ENCODE measurements at places on chromosomes 1 and 21.

- no peak for DNase-seq
These were observed 1.5 kb upstream of the ST6GALNAC5 start for GRCh38 chr1:76865696-76866286.

DNA sequence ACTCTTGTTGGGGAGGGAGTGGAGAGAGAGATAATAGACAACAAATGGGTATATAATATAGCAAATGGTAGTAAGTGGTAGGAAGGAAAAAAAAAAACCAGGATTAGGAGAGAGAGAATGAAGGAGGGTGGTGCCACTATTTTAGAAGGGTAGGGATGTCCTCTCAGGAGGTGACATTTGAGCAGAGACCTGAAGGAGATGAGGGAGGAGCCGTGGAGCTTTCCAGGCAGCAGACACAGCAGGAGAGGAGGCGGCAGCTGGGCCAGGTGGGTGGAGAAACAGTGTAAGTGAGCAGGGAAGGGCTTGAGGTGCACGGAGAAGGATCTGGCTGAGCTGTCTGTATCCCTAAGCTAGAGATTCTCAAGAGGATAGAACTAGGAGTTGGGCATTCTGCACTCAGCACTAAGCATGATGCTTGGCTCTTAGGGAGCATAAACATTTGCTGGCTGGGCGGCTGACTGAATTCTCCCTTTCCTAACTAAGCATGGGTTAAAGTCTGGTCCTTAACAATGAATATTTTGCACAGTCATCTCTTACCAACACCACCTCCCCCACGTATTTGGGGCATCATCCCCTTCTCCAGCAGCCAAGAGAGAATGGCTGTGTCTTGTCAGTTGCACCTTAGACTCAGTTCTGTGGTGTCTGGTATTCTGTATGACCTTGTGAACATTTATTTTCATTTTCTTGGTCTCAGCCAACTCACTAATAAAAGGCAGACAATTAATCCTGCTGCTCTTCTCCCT is 27.6 kb upstream of the SARS1 start:
- no peak for DNase-seq

GRCh38 chr1:37439349-37439995 is 34.9 kb upstream of the ZC3H12A start:
- no peak for DNase-seq

DNA sequence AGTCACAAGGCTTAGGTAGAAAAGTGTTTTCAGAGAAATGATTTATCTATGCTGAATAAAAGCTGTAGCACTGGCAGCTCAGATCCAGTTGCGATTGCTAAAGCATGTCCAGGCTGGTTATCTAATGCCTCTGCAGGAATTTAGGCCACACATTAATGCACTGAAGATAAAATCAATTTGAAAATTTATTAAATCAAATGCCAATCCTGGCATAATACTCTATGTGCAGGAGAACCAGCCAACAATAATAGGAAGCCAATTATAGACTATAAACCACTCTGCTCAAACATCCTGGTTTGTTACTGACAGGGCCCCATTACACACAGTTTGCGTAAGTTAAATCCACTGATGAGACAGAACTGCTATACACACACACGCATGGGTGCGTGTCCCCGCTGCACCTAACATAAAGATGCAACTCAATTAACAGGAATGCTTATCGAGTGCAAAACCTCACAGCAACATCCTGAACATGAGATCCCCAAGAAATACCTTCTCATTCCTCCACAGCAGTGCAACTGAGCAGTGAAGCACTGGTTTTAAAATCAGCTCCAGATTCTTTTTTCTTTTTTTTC is 40.6 kb downstream of the PTP4A2 start:
- DNase-seq, result no peak

- DNase-seq, result no peak
These were observed 3.0 kb downstream of the ATP2B4 start for GRCh38 chr1:203629507-203630082.

DNA sequence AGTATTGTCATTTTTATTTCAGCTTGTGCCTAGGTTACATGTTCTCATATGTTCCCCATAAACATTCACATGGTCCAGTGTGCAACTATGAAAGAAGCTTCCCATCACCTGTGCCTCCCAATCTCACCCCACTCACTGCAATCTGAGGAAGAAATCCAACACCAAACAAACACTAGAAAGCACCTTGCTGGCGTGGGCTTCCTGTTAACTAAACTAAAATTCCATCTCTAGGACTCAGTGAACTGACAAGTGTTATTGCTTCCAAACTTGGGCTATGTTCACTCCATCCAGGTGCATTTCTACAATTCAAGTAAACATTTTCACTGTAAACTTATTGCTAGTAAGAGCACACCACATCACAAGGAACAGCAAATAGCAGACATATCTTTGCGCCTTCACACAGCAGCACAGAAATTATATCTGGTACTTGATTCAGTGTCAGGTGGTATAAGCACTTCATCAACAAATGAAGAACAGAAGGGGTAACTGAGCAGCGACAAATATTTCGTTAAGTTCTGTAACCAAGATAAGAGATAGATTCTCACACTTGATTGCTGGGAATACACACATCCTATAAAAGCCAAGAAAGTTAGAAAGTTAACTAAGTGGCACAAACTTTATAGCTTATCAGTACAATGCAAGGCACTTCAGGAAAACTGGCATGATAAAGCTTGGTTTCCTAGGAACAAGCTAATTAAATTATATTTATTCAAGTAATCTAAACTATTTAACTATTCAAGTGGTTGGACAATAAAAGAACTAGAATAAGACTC is 8.9 kb upstream of the KCNJ15 start:
- no peak for DNase-seq

DNA sequence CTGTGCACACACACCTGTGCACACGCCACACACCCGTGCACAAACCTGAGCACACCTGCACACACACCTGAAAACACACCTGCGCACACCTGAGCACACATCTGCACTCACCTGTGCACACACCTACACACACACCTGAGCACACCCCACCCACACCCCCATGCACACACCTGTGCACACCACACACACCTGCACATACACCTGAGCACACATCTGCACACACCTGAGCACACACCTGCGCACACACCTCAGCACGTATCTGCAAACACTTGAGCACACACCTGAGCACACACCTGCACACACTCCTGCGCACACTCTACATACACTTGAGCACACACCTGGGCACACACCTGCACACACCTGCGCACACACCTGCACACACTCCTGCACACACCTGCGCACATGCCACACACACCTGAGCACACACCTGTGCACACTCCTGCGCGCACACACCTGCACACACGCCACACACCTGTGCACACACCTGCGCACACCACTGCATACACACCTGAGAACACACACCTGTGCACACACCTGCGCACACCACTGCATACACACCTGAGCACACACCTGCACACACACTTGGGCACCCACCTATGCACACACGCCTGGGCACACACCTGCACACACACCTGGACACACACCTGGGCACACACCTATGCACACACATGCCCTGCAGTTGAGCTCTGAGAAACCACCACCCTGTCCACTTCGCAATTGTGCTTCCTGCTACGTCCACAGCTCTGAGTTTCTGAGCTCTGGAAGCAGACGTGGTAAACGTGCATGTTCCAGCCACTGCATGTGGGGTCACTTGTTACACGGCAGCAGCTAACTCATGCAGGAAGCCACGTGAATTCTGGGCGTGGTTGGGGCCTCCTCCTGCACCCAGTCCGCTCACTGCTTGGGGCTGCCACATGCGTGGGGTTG is 8.0 kb upstream of the C1orf159 start:
- no peak for DNase-seq

- DNase-seq, result no peak
These were observed 176.8 kb upstream of the PDE4B start for GRCh38 chr1:65615859-65616258.

GRCh38 chr1:58149271-58149812 is 397.2 kb downstream of the OMA1 start:
- DNase-seq, result no peak

- DNase-seq, result peak; percentile 92
These were observed 68.3 kb upstream of the ST6GALNAC3 start for GRCh38 chr1:76006234-76006633.

DNA sequence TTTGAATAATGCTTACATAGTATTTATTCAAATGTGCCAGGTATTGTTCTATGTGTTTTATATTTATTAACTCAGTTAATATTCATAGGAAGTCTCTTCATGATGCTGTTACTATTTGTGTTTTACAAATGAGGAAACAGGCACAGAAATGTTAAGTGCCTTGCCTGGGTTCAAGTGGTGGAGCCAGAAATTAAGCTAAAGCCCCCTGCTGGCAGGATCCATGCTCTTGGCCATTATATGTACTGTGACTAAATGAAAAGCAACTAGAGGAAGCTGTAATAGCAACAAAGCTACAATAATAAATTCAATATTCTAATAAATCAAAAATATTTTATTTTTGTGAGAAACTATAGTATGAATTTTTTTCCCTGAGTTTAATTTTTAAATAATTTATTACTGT is 30.0 kb downstream of the IARS2 start:
- DNase-seq, result no peak

- DNase-seq, result no peak
These were observed 95.5 kb downstream of the DMRTB1 start for GRCh38 chr1:53554592-53555305.

- no peak for DNase-seq
These were observed 289.2 kb downstream of the TBX15 start for GRCh38 chr1:118698911-118699310.

DNA sequence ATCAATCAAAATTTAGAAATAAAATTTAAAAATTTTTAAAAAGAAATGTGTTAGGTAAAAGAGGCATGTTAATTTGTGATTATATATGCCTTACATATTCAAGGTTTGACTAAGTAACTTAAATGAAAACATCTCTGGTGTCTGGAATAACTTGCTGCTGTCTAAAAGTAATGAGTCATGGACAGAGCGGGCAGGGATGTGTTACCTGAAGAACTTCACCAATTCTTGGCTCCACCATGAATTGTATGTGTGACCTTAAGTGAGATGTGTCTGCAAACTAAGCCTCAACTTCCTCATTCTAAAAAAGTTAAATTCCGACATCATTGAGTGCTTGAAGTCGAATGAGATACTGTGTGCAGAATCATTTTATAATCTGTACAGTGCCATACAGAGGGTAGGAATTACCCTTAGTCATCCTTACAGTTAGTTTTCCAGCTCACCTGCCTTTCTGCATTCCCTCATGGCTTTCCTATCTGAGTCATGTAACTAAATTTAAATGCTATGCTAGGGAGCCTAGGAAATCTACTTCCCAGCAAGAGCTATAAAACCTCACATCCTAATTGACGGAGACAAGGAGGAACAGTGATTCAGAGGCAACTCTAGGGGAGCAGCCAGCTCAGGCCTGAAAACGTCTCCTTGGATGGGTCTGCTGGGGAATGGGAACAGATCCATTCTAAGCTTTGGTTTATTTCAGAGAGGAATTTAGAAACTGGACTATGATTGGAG is 100.7 kb upstream of the TSPAN2 start:
- DNase-seq, result peak; percentile 93

- no peak for DNase-seq
These were observed 55.8 kb downstream of the NAV1 start for GRCh38 chr1:201594575-201595245.

DNA sequence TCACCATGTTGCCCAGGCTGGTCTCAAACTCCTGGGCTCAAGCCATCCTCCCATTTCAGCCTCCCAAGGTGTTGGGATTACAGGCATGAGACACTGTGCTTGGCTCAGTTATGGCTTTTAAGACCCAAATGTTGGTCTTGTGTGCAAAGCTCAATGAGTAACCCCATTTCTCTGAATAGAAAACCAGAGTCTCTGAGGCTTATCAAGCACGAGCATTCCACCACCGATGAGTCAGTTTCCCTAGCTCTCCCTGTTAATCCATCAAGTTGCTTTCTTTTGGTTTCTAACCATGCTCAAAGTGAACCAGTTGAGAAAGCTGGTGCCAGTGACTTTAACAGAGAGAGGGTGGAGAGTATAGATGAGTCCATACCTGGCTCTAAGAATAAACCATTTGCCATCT is 350.9 kb upstream of the ADGRL2 start:
- no peak for DNase-seq

DNA sequence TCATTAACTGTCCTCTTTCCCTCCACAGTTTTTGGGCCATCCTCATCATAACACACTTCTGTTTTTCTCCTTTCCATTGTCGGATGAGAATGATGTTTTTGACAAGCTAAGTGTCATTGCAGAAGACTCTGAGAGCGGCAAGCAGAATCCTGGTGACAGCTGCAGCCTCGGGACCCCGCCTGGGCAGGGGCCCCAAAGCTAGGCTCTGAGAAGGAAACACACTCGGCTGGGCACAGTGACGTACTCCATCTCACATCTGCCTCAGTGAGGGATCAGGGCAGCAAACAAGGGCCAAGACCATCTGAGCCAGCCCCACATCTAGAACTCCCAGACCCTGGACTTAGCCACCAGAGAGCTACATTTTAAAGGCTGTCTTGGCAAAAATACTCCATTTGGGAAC is 28.6 kb upstream of the IFNAR1 start:
- no peak for DNase-seq

- DNase-seq, result no peak
These were observed 237.1 kb downstream of the HHIPL2 start for GRCh38 chr1:222310836-222311235.

DNA sequence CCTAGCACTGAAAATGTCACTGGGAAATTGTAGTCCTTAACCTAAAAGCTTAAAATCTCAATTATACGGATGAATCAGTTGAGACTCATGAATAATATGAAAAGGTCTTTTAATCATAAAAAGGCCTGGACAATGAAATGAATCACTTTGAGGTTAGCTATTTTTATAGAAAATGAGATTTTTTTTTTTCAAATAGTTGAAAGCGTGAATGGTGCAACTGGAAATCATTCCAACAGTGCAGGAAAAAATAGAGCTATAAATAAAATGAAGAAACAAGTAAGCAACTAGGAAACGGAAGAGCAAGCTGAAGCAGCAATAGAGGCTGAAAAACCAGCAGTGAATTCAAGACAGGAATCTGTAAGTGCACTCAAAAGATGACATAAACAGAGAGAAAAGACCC is 142.9 kb downstream of the BACH1 start:
- no peak for DNase-seq

- no peak for DNase-seq
These were observed 68.0 kb downstream of the CACHD1 start for GRCh38 chr1:64537942-64538341.

DNA sequence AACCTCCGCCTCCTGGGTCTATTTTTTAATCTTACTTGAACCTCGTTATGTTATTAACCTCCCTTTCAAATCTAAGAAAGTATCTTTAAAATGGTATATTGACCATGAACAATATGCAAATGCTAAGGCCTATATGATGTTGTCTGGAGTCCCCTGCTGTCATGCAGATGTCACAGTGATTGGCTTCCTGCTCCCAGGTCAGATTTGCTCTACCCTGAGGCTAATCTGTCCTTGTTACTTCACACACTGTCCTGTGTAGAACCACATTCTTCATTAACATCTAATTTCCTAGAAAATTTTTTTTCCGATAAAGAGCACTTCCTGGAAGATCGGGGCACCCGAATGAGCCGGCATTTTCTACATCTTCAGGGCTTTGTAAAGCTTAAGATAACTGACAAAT is 306.6 kb downstream of the MRPL39 start:
- DNase-seq, result no peak

GRCh38 chr1:243351337-243351736 is 95.5 kb downstream of the SDCCAG8 start:
- DNase-seq, result no peak

- DNase-seq, result no peak
These were observed at the start of gene CD52 for GRCh38 chr1:26317612-26318337. Gene CD52 (plus strand): TSS chr1:26317958. CDS start chr1:26318018, 60 bp downstream.

- DNase-seq, result no peak
These were observed 30.5 kb downstream of the EPHB2 start for GRCh38 chr1:22741118-22741517.

All from fibroblast of skin of left quadriceps (primary cell).